ENCODE measurements at places on chromosomes 7 and 10.

GRCh38 chr7:110800984-110801383 lies 289.9 kb upstream of the LRRN3 start:
- DNase-seq, result no peak

DNA sequence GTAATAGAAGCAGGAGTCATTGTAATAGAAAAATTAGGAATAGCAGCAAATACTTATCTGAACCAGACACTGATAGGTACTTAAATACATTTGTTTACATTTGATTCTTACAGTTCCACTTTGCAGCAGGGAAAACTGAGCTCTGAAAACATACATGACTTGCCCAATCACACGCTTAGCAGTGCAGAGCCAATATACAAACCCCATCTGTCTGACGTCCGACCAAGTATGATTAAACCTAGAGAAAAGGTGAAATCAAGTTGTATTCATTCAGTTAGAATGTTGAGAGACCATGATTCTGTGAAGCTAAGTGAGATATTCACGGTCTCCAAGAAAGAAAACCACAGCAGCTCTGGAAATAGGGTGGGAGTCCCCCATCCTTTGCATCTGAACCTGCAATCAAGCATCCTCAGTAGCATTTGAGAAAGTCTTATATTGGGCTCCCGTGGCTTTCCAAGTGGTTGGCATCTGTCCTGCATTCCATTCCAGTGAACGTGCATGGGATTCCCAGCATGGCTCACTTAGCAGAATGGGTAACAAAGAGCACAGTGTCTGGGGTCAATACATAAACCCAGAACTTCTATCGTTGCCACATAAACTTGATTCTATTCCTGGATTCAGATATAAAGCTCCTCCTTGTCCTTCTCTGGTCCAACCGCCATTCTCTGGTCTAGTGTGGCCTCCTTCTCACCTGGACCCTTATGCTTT lies 148.7 kb upstream of the RSU1 start:
- DNase-seq, result no peak

DNA sequence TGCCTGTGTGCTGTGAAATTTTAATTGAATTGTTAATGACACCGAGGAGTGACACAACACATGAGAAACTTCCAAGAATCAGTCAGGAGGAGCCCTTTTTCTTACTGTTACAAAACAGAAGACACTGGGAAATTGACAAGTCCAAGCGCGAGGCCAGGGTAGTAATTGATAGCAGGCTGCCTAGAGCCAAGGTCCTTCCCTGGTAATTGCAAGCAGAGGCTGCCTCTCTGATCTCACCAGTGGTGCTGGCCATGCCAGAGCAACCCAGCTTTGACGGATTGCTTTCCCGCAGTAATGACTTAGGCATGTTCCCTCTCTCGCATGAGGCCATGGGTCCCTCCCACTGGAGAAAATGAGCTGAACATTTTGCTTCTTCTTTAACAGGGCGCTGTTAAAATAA lies 111.5 kb downstream of the LRMDA start:
- DNase-seq, result no peak

DNA sequence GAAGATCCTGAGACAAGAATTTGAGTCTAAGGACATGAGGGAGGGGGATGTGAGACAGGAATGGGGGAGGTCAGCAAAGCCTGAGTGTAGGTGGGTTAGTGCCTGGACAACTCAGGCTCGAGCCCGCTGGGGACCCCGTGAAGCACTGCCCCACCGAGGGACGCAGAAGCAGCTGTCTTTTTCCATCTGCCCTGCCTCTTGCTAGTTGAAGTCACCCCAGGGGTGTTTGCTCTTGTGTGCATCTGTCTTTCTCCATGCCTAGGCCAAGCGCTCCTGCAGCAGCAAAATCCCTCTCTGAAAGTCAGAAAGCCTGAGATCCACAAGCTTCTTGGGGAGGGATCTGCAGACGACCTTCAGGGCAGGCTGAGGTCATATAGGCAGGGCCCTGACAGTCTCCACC lies 79.0 kb upstream of the CELF2 start:
- DNase-seq, result no peak

GRCh38 chr7:108073305-108074070 lies 56.7 kb downstream of the LAMB4 start:
- DNase-seq, result no peak

DNA sequence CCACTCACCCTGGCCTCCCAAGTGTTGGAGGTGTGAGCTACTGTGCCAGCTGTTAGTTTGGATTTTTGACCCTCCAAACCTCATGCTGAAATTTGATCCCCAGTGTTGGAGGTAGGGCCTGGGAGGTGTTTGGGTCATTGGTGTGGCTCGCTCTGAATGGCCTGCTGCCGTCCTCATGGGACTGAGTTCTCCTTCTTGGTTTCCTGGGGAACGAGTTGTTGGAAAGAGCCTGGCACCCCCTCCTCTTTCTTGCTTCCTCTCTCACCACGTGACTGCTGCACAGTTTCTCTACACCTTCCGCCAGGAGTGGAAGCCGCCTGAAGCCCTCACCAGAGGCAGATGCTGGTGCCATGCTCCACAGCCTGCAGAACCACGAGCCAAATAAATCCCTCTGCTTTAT lies 253.5 kb downstream of the PHTF2 start:
- no peak for DNase-seq

GRCh38 chr10:27912231-27912630 lies 86.6 kb downstream of the ODAD2 start:
- DNase-seq, result no peak

DNA sequence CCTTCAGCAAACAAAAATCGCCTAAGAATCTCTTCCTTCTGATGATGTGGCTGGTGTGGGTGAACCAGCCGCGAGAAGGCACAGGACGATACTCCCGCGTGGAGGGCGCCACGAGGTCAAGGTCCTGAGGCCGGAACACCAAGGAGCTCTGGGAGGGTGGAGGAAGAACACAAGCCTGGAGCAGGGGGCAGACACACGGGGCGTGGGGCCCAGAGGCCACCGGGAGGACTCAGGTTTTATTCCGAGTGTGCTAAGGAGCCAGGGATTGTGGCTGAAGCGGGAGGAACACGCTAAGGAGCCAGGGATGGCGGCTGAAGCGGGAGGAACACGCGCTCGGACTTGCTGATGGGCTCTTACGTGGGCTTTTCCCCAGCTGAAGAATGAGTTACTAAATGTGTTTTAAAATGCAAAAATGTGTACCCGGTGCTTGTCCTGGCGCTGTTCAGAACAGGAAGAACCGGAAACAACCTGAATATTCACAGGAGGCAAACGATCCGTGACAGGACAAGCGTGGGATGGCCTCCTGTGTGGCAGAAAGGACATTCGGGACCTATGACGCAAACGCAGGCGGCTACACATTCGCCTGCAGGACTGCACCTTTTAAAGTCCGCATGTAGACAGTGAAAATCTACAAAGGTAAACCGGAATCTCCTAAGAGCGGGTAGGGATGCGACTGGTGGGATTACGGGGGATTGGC lies 64.0 kb downstream of the MAD1L1 start:
- DNase-seq, result no peak

DNA sequence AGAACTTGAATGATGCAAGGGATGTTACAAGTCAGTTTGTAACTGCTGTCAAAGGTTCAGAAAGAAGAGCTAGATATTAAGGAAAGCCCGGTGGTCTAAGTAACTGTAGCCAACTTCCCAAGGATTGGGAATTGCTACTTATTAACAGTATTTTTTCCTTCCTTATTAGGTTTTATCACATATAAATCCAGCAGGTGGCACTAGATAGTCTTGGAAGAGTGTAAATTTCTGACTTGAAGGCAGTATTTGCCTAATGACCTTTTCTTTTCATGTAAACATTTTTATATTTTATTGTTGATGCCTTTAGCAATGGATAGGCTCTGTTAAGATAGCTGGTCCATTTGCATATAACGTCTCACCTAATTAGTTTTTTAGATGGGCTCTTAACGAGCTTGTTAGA lies 51.2 kb downstream of the ANLN start:
- DNase-seq, result no peak

Measured in NCI-H1417 (cell line).